ENCODE measurements at places on chromosomes 12 and 14.

DNA sequence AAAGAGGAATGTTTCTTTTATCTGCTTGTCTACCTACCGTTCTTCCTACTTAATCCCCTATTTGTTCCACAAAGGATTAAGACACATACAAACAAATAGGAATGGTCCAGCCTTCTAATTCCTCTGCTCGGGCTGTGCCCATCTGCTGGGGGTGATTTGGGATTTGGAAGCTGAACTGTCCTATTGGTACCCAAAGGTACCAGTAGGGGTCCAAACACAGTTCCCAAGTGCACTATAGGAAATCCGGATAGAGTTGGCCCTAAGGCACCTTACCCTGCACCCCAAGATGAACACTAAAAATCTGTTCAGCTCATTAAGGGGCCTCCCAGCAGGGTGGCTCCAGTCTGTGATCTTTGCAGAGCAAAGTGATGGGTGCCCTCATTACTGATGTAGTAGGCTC lies 566.9 kb downstream of the NRXN3 start:
- no peak for DNase-seq

- DNase-seq: peak; percentile 16
These were observed 1028.7 kb downstream of the AACS start for GRCh38 chr12:126093908-126094307.

- DNase-seq: no peak
These were observed 3.6 kb downstream of the MGAT2 start for GRCh38 chr14:49623941-49624839.

DNA sequence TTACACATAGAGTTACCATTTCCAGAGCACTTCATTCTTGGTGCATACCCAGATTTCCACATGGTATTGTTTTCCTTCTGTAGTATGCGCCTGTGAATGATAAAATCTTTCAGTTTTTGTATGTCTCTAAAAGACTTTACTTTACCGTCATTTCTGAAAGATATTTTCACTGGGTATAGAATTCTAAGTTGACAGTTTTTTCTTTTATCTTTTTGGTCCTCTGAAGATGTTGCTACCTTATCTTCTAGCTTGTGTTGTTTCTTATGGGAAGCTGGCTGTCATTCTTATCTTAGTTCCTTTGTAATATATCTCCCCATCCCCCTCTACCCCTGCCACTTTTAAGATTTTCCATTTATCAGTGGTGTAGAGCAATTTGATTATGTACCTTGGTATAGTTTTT lies 36.7 kb downstream of the PRMT8 start:
- DNase-seq: no peak

GRCh38 chr14:104677512-104678332 lies 11.7 kb upstream of the INF2 start:
- DNase-seq: peak; percentile 95

GRCh38 chr12:95118788-95119179 lies 45.4 kb upstream of the NR2C1 start:
- DNase-seq: no peak

- DNase-seq: peak; percentile 70
These were observed 2.3 kb upstream of the DIO2 start for GRCh38 chr14:80213602-80214001.

- peak; percentile 91 for DNase-seq
These were observed 11.0 kb upstream of the FBXL14 start for GRCh38 chr12:1605129-1606020.

- DNase-seq: peak; percentile 71
These were observed 110.1 kb upstream of the TMEM132D start for GRCh38 chr12:130013771-130014484.
